ENCODE measurements at places on chromosomes 5 and 9.
A peak's percentile ranks its signal among the peaks of the same experiment; 100 is the strongest.

GRCh38 chr5:147901599-147902039 is 4.7 kb downstream of the C5orf46 start:
- DNase-seq, result no peak

GRCh38 chr9:103364753-103365152 is 369.6 kb downstream of the CYLC2 start:
- peak; percentile 45 for DNase-seq

- no peak for DNase-seq
Measured at GRCh38 chr9:106707738-106708474, 155.1 kb upstream of the ZNF462 start.

DNA sequence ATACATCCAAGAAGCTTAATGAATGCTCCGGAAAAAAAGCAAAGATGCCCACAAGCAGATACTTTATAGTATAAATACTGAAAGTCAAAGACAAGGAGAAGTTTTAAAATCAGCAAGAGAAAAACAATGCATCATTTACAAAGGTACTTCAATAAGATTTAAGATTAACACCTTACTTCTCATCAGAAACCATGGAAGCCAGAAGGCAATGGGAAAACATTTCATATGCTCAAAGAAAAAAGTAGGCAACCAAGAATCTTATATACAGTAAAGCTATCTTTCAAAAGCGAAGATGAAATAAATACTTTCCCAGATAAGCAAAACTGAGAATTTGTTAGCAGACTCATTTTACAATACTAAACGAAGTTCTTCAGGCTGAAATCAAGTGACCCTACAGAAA is 51.1 kb downstream of the ABHD17B start:
- no peak for DNase-seq

GRCh38 chr5:169389318-169389717 is 88.4 kb upstream of the SLIT3 start:
- no peak for DNase-seq

DNA sequence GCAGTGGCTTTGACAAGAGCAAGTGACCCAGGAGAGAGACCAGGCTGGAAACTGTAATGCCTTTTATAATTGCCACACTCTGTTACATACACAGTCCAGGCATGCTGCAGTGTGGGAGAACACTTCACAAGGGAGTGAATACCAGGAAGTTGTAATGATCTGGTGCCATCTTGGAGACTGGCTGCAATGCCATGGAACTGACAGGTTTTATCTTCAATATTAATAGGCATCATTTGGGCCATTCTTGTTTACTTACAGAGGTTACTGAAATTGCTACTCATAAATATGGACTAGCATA is 274.3 kb downstream of the AUH start:
- DNase-seq, result no peak

GRCh38 chr5:139038613-139039305 is 159.4 kb downstream of the SIL1 start:
- DNase-seq, result no peak

Data from HTR-8/SVneo (cell line).